ENCODE measurements at places on chromosomes 4 and X. TPM values are rescaled to one million over a fixed set of nuclear protein-coding genes. Genes with fewer than 3 reads are reported as not detected.

TREX2 gene
- total RNA-seq: 0.36 TPM

- peak; percentile 29 for DNase-seq
These were observed 1.2 kb downstream of the PRPS1 start for GRCh38 chrX:107629540-107629909.

SLC49A3 gene
- total RNA-seq: 1.9 TPM

DNA sequence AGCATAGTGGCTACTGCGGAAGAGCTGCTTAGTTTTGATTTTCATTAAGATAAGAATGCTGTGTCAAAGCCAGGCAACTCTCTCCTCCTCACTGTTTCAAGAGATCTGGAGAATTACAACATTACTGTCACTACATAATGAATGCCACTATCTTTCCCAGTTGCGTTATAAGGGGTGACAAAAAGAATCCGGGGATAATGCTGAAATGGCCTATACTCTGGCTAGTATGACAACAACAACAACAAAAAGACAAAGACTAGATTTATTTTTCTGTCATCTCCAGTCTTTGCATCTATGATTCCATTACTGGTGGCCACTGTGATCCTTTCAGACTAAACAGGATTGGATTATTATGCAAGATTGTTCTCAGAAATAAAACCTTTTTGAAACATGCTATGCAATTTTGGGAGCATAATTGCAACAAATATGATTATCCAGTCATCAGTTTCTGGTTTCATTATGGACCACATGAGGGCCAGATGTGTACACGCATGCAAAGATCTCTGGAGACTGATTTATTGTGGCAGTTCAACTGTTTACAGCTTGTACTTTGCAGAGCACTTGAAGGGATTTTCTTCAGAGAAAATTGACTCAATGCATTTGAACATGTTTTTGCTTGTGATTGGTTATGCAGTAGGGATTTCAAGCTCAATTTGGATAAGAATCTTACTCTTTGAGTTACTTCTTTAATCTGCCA lies 31.1 kb upstream of the SPANXB1 start:
- no peak for DNase-seq

- DNase-seq: no peak
These were observed 27.7 kb downstream of the DCUN1D4 start for GRCh38 chr4:51870441-51871188.

GRCh38 chr4:8615366-8615765 lies 22.8 kb downstream of the CPZ start:
- DNase-seq: no peak

GPAT3 gene
- total RNA-seq: 5.1 TPM

- peak; percentile 75 for DNase-seq
These were observed 113.4 kb upstream of the FAM241A start for GRCh38 chr4:112031712-112032328.

DNA sequence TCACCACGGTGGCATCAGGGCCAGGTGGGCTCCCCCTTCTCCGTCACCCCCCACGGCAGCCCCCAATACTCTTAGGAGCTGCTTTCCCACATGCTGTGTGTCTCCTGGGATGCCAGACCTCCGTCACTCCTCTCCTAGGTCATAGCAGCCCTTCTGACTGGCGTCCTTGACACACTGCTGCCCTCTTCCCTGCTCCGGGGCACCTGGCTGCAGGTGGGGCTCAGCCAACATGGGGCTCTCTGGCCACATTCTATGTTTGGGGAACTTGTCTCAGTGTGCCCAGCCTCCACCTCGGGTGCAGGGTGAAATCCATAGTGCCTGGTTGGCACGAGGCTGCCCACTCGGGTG lies 13.8 kb downstream of the TMEM175 start:
- DNase-seq: no peak

DNA sequence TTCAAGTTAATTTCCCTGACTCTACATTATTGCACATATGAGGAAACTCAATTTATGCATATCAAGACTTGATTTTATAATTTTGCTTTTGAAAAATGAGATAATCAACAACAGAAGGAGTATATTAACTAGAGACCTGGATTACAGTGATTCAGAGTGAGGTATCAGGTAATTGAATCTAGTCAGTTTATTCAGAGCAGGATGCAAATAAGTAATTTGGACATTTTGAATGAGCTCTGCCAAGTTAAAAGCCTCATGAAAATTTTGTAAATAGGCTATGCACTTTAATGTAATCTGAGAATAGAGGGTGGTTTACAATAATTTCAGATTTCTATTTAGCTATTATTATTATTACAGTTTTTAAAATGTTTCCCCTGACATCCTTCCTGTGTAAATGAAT lies 203.7 kb upstream of the EMCN start:
- no peak for DNase-seq

DNA sequence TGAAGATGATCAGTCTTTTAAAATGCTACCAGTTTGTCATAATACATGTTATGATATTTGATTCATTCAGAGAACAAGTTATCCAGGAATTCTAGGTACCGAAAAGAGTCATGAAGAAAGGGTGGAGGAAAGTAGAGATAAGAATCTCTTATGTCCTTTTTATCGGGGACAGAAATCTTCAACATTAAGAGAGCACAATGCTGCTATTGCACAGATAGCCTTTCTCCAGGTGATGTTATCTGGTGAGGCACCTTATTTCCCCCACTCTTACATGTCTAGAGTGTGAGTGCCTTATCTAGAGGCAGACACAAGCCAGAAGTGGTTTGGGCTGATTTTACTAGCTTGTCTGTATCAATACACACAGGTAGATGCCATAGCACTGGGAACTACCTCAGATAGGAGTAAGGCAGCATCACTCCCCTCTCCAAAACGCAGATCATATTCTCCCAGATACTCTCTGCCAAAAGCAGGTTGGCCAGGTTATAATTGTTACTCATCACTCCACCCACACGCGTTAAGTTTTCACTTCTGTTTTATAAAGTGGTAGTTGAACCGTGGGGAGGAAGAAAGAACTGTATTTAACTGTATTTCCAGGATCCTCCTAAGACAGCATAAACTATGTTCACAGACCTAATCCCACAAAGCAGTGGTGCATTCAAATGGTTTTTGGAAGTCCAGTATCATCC lies 38.4 kb downstream of the AREG start:
- DNase-seq: no peak

DNA sequence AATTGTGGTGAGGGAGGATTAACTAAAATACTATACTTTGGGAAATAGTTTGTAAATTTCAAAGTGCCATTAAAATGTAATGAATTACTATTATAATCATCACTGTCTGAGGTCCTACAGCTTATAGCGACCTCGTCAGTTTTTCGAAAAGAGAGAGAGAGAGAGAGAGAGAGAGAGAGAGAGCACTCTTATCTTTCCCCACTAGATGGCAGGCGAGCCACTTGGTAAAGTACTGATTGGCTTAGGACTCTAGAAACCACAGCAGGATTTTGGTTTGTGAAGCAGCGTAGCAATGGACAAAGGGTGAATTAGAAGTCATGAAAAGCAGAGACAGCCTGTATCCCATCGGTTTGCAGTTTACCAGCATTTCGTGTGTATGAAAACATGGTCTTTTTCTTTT lies 52.5 kb downstream of the LINC00632 start:
- peak; percentile 77 for DNase-seq

GRCh38 chr4:150577796-150578195 lies 4.2 kb upstream of the MAB21L2 start:
- no peak for DNase-seq

- DNase-seq: no peak
These were observed 307.8 kb upstream of the GIMD1 start for GRCh38 chr4:106676173-106676921.

FGFRL1 gene
- total RNA-seq: 32.7 TPM

GRCh38 chr4:68921051-68921450 lies 30.6 kb downstream of the UGT2A3 start:
- DNase-seq: no peak

DNA sequence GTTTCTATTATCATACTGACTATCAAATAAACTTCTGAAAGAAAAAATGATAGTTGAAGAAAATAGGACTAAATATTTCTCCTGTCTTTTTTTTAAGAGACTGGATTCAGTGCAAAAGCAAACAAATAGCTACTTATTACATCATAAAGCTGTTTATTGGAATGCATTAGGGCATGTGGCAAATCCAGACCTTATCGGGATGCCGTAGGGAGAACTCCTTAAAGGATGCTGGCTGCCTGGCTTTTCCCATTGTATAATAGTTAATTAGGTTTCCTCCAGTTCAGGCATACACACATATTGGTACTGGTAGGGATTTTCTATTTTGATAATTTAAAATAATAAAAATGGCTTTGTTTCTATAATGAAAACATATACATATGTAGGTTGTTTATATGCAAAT lies 539.3 kb upstream of the ATOH1 start:
- DNase-seq: no peak

GRCh38 chr4:42865572-42866189 lies 26.8 kb upstream of the GRXCR1 start:
- peak; percentile 64 for DNase-seq

DNA sequence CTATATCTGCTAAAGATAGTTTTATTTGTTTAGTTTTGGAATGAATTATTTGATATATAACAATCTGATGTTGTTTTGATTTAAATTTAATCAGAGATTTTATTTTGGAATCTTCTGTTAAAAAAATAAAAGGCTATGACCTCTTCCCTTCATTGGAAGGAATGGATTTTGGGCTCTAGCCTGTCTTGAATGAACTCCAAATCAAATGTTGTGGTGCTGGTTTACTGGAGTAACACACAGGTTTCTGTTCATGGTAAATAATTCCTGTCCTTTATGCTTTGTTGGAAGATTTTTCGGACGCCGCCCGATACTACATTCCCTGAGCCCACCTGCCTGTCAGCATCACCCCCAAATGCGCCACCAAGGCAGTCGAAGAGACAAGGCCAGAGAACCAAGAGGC lies 291.1 kb downstream of the ARHGAP10 start:
- DNase-seq: no peak

DNA sequence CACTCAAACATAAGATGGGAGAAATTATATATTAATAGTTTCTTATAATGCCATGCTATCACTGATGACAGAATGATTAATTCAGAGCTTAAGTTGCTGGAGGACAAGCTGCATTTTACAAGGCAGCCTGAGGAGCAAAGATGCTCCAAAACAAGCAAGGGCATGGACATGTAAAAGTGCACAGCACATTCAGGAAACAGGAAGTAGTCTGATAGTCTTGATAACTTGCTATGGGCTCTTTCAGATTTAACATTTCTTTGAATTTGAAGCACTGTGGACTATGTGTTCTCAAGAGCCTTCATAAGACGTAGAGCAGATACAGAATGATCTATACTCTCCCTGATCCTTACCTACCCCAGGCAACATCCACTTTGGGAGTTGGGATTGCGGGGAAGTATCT lies 50.0 kb downstream of the AMMECR1 start:
- no peak for DNase-seq

P2RY10 gene
- not detected for total RNA-seq

- no peak for DNase-seq
These were observed 10.4 kb downstream of the MAD2L1 start for GRCh38 chr4:120056246-120056645.

ACE2 gene
- 1.4 TPM for total RNA-seq

SLC10A3 gene
- 47.3 TPM for total RNA-seq

- no peak for DNase-seq
These were observed 282.1 kb downstream of the SHOX start for GRCh38 chrX:912677-913076.

Measured in cardiac muscle cell (in vitro differentiated cells and primary cell).